ENCODE measurements at places on chromosomes 2 and 18.

DNA sequence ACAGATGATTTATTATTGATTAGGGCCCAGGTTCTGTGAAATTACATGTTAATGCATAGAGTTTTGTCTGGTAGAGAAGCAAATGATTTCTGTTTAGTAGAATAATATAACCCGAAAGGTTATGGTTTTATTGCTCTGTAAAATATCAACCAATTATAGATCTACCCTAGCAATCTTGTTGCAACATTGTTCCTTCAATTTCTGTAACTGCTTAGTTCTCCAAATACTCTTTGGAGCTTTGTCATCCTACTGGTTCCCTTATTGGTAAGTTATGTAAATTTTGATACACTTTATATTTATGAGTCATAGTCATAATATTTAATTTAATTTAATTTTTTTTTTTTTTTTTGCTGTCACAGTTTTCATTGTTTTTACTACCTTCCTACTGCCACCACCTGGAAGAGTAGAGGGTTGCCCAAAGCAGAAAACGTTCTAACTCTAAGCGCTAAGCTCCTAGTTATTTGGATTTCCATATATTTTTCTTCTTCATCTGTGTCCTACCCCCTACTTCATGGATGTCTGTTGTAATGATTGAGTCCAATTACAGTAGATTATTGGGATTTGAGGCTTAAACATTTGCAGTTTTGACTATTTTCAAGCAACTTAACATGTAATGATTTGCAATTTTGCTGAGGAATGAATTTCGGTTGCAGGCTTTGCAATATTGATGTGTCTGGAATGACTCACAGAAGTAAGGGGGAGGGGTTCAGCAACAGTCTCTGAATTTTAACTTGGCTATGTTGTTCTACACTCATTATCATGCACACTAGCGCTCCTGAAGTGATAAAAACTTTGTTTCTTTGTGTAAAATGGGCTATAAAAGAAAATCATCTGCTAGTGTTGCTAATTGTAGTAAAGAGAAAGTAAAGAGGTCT, 51.1 kb downstream of the NABP1 start:
- DNase-seq = no peak

DNA sequence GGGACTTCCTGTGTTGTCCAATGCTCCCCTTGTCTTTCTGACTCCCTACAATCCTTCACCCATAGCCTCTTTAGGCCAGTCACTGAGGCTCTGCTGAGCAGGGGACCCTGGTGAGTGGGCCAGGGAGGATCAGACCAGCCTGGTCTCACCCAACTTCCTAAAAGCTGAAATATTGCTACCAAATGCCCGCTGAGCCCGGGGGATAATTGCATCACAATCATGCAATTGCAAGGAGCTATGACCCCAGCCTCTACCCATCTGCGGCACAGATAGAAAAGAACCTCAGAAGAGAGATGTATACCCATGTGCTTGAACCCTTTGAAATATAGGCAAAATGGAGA, 3.7 kb upstream of the SP100 start:
- DNase-seq = no peak

- DNase-seq = no peak
Measured at GRCh38 chr2:235526166-235526565, 32.3 kb downstream of the AGAP1 start.

DNA sequence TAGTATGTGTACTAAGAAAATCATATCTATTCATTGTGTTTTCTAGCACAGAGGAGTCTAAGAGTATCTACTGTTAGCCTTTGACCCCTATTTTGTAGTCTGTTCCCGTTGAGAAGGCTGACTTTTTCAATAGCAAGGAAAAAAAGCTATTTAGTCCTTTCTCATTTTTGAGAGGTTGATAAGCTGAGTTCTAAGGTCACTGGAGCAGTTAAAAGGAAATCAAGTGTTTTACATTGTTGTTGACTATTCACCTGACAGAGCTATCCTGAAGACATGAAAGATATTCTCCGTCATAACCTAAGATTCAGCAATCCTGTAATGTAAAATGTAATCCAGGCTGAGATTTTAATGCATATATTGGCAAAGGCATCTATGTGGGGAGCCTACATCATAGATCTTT, 280.3 kb upstream of the NRP2 start:
- no peak for DNase-seq

DNA sequence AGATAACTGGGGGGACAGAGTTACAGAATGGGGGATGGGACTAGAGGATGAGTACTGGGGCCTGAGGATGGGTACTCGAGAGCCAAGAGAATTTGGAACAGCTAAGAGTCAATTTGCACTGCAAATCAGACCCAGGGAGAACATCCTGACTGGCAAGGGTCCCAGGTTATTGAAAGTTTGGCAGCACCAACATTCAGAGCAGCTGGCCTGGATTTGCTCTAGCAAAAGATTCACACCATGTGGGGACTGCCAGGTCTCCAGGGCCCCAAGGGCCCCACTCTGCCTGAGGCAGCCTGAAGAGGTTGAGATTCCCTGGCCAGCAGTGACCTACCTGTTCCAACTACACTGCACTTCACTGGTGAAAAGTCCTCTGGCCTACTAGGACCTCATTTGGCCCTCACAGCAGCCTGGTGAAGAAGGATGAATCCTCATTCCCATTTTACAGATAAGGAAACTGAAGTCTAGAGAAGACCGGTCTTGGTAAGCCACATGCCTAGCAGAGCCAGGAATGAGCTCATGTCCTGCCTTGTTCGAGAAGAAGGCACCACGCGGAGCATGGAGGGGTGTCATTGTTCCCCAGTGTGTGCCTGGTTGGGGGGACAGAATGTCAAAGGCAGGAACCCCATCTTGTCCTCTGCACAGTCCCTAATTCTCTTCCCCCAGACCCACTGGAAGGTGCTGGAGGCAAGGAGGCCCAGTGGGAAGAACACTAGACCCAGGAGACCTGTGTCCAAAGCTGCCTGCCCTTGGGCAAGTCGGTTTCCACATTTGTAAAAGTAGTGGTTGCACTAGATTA, 258.6 kb downstream of the TNS1 start:
- DNase-seq = peak; percentile 16
